ENCODE measurements at places on chromosomes 5 and 9. TPM values are rescaled to one million over a fixed set of nuclear protein-coding genes. Genes with fewer than 3 reads are reported as not detected.

The WNT8A gene
- not detected for total RNA-seq

The C5orf52 gene
- not detected for total RNA-seq

The NPR3 gene
- total RNA-seq: 81.5 TPM

The PDE6A gene
- total RNA-seq: 0.22 TPM

The MELK gene
- total RNA-seq: 0.22 TPM

The ANKRD34B gene
- total RNA-seq: not detected

The SAPCD2 gene
- total RNA-seq: 0.90 TPM

DNA sequence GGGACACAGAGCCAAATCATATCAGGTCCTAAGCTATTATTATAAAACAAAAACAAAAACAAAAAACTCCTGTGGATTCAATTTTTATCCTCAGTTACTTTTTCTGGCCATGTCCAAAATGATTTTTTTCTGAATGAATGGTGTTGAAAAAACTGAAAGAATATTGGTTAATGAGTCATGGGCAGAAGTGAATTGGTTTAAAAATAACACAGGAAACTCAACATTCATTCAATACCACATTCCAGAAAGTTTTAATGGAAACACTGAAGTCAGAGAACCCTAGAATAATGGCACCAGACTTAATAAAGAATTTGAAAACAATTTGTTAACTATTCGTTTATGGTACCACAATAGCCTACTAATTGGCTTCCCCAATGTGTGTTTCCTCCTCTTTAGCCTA, 102.4 kb upstream of the CDH9 start:
- no peak overlapping the region for H3K4me3 ChIP-seq
- DNase-seq: no peak
- no peaks in the 10 kb centered on the region for H3K27me3 ChIP-seq
- no peaks in the 10 kb centered on the region for H3K36me3 ChIP-seq
- H3K27ac ChIP-seq: no peak overlapping the region

- peak overlapping the region; percentile 88 for H3K27ac ChIP-seq
- DNase-seq: no peak
- H3K36me3 ChIP-seq: no peaks in the 10 kb centered on the region
- H3K4me3 ChIP-seq: peak overlapping the region; percentile 52
- no peaks in the 10 kb centered on the region for H3K4me1 ChIP-seq
These were observed 26.9 kb downstream of the PTGES2 start for GRCh38 chr9:128100581-128100980.

DNA sequence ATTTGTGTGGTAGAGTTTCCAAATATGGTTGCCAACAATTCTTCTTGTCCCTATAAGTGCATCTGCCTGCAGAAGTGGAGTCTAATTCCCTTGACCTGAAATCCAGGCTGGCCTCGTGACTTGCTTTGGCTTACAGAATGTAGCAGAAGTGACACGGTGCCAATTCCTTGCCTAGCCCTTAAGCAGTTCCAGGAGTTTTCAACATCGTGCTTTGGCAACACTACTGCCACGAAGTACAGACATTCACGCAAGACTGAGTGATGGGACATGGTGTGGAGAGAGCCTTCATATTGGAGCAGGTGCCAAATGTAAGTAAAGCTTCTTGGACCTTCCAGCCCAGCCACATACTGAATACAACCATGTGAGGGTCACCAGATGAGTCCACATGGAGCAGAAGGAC, 92.9 kb upstream of the NEK6 start:
- no peaks in the 10 kb centered on the region for H3K27me3 ChIP-seq
- DNase-seq: peak; percentile 54
- no peak overlapping the region for H3K27ac ChIP-seq
- H3K4me1 ChIP-seq: no peaks in the 10 kb centered on the region
- no peak overlapping the region for H3K4me3 ChIP-seq
- no peaks in the 10 kb centered on the region for H3K36me3 ChIP-seq

GRCh38 chr9:69090140-69090750, 54.7 kb downstream of the FXN start:
- no peaks in the 10 kb centered on the region for H3K27me3 ChIP-seq
- DNase-seq: no peak
- no peak overlapping the region for H3K4me3 ChIP-seq

- no peak overlapping the region for H3K27ac ChIP-seq
- no peaks in the 10 kb centered on the region for H3K27me3 ChIP-seq
- H3K4me1 ChIP-seq: no peaks in the 10 kb centered on the region
- no peaks in the 10 kb centered on the region for H3K36me3 ChIP-seq
These were observed 74.1 kb upstream of the BASP1 start for GRCh38 chr5:17143335-17143734.

DNA sequence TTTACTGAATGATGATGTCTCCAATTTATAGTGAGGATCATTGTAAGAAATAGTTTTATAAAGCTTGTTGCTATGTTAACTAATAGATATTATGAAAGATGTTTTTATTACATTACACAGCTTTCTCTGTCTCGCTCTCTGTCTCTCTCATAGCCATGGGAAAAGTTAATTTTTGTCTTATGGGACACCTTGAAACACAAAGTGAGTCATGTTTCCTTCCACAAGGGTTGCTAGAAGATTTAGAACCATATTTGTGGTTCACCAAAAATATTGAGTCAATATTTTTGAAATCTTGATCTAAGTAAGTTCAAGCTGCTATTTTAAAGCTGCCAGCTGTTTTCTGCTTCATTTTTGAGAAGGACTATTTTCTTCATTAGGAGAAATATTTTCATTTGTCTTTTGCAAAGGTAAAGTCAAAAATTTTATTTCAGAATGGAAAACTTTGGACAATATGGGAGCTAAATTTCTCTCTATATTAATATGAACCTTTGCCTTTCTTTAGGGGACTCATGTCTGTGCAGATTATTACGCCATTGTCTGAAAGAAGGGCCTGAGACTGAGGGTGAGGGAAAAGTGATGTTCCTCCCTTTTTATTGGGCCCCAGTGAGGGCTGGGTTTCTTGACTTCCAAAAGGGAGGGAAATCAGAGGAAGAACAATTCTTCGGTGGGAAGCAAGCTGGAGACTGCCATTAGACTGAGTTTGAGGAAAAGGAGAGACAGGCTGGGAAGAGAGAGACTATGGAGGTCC, 87.9 kb upstream of the SLC24A2 start:
- H3K27me3 ChIP-seq: no peaks in the 10 kb centered on the region
- H3K4me3 ChIP-seq: no peak overlapping the region
- H3K4me1 ChIP-seq: peaks cover 6% of the 10 kb centered on the region

GRCh38 chr9:37262410-37262809, 142.0 kb downstream of the ZCCHC7 start:
- H3K4me1 ChIP-seq: no peaks in the 10 kb centered on the region
- no peak for DNase-seq
- H3K36me3 ChIP-seq: no peaks in the 10 kb centered on the region

- H3K4me3 ChIP-seq: no peak overlapping the region
- no peaks in the 10 kb centered on the region for H3K36me3 ChIP-seq
- no peaks in the 10 kb centered on the region for H3K27me3 ChIP-seq
- H3K27ac ChIP-seq: no peak overlapping the region
These were observed 27.1 kb upstream of the C6 start for GRCh38 chr5:41240390-41240789.

DNA sequence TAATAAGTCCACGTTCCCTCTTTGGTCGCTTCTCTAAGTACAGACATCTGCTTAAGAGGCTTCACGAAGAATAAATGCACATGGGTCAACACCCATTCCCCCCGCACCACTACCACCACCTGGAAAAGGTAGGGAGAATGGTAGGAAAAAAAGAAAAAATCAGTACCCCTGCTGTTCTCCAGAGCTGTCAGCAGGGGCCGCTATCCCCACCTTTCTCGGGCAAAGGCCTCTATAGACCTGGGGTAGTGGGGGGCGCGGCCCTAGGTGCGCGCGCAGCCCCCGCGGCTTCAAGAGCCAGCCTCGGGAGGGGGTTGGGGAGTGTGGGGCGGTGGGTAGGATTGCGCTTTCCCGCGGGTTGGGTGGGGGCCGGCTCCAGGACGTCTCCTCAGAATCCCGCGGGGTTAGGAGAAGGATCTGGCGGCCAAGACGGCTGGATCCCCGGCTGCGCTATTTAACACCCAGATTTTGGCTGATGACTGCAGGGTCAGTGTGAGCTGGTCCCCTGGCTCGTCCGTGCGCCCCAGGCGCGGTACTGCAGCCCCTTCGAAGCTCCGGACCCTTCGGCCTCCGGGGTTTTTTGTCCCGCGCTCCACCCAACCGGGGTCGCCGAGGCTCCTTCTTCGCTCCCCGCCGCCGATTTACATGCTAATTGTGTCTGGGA, 1.6 kb upstream of the SEMA6A start:
- no peak for DNase-seq
- peak overlapping the region; percentile 62 for H3K4me3 ChIP-seq
- H3K4me1 ChIP-seq: no peaks in the 10 kb centered on the region
- peaks cover 13% of the 10 kb centered on the region for H3K27me3 ChIP-seq

- H3K27ac ChIP-seq: no peak overlapping the region
- H3K4me3 ChIP-seq: no peak overlapping the region
- H3K27me3 ChIP-seq: no peaks in the 10 kb centered on the region
- H3K36me3 ChIP-seq: no peaks in the 10 kb centered on the region
These were observed 595.2 kb upstream of the ARRDC3 start for GRCh38 chr5:91978221-91978882.

DNA sequence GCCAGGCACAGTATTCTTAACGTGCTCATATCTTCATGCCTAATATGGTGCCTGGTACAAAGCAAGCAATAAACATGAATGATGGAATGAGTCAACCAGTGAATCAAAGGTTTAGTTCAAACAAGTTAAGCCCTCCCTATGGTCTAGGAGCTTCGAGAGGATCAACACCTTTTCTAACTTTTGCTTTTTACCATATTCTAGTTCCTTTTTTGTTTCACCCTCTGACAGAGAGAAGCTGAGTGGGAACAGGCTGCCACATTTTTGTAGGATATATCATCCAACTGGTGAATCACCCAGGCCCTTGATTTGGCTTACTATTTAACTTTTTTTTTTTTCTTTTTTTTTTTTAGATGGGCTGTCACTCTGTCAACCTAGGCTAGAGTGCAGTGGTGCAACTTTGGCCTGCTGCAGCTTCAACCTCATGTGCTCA, 39.3 kb upstream of the TNC start:
- H3K4me1 ChIP-seq: no peaks in the 10 kb centered on the region
- H3K27me3 ChIP-seq: no peaks in the 10 kb centered on the region
- H3K27ac ChIP-seq: no peak overlapping the region
- H3K4me3 ChIP-seq: no peak overlapping the region
- DNase-seq: no peak

- H3K36me3 ChIP-seq: no peaks in the 10 kb centered on the region
- H3K4me1 ChIP-seq: no peaks in the 10 kb centered on the region
- no peak for DNase-seq
- no peak overlapping the region for H3K4me3 ChIP-seq
These were observed 22.8 kb downstream of the PAEP start for GRCh38 chr9:135584371-135584770.

DNA sequence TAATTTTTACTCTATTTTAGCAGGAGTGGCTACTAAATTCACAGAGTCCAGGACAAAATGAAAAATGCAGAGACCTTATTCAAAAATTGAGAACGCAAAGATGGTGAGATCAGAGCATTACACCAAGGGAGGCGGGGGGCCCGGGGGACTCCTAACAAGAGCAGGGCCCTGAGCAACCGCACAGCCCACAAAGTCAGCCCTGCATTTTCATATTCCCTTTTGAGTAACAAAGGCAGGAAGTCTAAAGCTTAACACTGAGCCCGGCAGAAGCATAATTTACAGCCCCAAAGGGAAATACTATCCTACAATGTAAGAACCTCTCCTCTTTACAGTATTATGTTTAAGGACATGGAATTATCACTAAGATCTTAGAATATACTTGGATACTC, 69.4 kb downstream of the TLE1 start:
- H3K27me3 ChIP-seq: no peaks in the 10 kb centered on the region
- no peak for DNase-seq
- H3K4me1 ChIP-seq: peaks cover 41% of the 10 kb centered on the region
- peak overlapping the region; percentile 84 for H3K27ac ChIP-seq

DNA sequence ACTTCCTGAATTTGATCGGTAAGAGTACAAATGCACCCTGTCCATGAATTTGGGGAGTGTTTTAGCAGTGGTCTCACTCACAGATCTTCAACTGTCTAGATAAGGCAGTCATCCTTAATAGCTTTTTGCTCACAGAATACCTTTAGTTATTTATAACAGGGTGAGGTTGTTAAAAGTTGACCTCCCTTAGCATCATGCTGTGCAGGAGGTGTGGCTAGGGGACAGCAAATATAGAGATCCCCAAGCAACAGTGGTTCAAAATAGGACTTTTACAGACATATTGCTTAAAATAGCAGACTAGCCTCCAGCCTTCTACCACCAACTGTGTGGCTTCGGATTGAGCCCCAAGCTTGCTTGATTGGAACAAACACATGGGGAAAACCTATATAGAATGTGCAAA, 724.4 kb downstream of the TLE1 start:
- no peaks in the 10 kb centered on the region for H3K4me1 ChIP-seq
- H3K27ac ChIP-seq: no peak overlapping the region
- no peak overlapping the region for H3K4me3 ChIP-seq
- no peaks in the 10 kb centered on the region for H3K36me3 ChIP-seq
- no peaks in the 10 kb centered on the region for H3K27me3 ChIP-seq

DNA sequence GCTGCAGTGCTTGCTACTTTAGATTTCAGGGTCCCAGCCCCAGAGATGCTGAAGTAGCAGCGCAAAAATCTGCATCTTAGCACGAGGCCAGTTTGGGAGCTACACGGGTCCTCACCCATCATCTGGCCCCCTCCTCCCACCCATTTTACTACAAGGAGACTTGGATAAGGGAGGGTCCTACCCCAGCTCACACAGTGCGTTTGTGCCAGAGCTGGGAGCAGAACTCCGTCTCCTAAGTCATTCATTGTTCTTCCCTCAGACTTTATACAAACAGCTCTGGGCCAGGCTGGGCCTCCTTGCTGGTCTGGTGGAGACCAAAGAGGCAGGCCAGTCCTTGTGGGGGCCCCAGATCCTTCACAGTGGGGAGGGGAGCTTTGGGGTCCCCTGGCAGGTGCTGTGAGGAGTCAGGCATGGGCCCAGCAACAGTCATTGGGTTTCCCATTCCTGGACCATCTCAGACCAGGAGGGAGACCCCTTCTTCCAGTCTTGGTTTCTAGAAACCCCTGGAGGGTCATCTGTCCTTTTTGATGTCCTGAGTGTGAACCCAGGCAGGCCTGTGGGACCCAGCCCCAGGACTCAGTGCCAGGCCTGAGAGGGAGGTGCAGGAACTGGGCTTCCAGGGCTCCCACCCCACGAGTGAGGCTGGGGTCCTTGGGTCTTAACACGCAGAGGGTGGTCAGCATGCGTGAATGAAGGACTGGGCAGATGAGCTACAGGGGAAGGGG, 2.3 kb upstream of the IL17B start:
- H3K4me1 ChIP-seq: no peaks in the 10 kb centered on the region
- no peak overlapping the region for H3K4me3 ChIP-seq
- H3K27me3 ChIP-seq: no peaks in the 10 kb centered on the region
